ENCODE measurements at places on chromosomes 7 and 10. TPM values are rescaled to one million over a fixed set of nuclear protein-coding genes. Genes with fewer than 3 reads are reported as not detected.

Gene IL15RA
- 4.4 TPM for total RNA-seq

Gene ITIH5
- 3.0 TPM for total RNA-seq

Gene SVOPL
- not detected for total RNA-seq

Gene MPP7
- 0.28 TPM for total RNA-seq

Gene ADAM12
- 23.6 TPM for total RNA-seq

Gene C10orf62
- 0.14 TPM for total RNA-seq

Gene C7orf57
- not detected for total RNA-seq

Gene AKR1C4
- not detected for total RNA-seq

Gene MOGAT3
- total RNA-seq, result not detected

Gene LRRC18
- not detected for total RNA-seq

Gene GATA3
- not detected for total RNA-seq

Gene TAS2R4
- 0.92 TPM for total RNA-seq

Gene PRRT4
- not detected for total RNA-seq

Gene WNT8B
- not detected for total RNA-seq

Gene ZDHHC4
- 80.6 TPM for total RNA-seq

Gene SLC26A5
- not detected for total RNA-seq

Gene OR6V1
- not detected for total RNA-seq

Gene PSMG3
- 25.9 TPM for total RNA-seq

Gene SLC13A4
- total RNA-seq, result not detected

Gene PDE1C
- 0.92 TPM for total RNA-seq

Gene AGAP9
- 2.9 TPM for total RNA-seq

Gene SMO
- total RNA-seq, result 33.5 TPM

All from smooth muscle cell of bladder (primary cell).